ENCODE measurements at places on chromosomes 5 and 9.

- no peak for DNase-seq
Measured at GRCh38 chr9:94445863-94446262, 109.0 kb upstream of the PCAT7 start.

- no peak for DNase-seq
Measured at GRCh38 chr5:33901156-33901555, 9.4 kb upstream of the ADAMTS12 start.

DNA sequence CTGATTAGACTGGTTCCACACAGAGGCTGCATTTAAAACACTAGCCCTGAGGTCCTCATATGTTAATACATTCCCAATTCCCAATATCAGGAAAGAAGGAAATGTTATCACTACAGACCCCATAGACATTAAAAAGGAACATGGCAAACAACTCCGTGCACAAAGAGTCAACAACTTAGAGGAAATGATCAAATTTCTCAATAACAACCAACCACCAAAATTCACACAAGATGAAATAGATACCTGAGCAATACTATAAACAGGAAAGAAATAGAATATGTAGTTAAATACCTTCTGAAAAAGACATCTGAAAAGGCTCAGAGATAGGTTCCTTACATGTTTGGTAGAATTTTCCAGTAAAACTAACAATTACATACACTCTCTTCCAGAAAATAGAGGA, 28.9 kb downstream of the SEMA4D start:
- DNase-seq = no peak

- DNase-seq = peak; percentile 83
Measured at GRCh38 chr5:50962934-50963872, 296.8 kb downstream of the PARP8 start.

GRCh38 chr9:32573821-32574220, 862 bp upstream of the NDUFB6 start:
- DNase-seq = no peak

- no peak for DNase-seq
Measured at GRCh38 chr5:27011274-27011673, 27.1 kb downstream of the CDH9 start.

Data from DMS53 (cell line).